ENCODE measurements at places on chromosomes 2 and 18. TPM values are rescaled to one million over a fixed set of nuclear protein-coding genes. Genes with fewer than 3 reads are reported as not detected.

DHRS9 gene
- total RNA-seq = 0.74 TPM

GRCh38 chr18:32975163-32975436, 202.3 kb upstream of the KLHL14 start:
- no peak for DNase-seq

RAD51AP2 gene
- total RNA-seq = 0.10 TPM

DNA sequence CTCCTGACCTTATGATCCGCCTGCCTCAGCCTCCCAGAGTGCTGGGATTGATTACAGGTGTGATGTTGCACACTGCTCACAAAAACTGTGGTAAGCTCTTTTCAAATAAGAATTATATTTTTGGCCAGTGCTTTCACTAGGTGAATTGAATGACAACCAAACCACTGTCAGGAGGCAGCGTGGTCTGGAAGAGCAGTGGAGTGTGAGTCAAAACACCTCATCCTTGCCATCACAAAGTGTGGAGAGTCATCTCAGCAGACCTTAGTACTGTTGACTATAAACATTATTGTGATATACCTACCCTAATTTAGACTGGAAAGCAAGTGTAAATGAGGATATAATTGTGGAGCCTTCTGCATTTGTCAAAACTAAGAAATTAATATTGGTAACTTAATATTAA, 61.3 kb downstream of the UBE2E3 start:
- no peak for DNase-seq

MOGAT1 gene
- total RNA-seq = 0.25 TPM

WDSUB1 gene
- total RNA-seq = 12.1 TPM

DNA sequence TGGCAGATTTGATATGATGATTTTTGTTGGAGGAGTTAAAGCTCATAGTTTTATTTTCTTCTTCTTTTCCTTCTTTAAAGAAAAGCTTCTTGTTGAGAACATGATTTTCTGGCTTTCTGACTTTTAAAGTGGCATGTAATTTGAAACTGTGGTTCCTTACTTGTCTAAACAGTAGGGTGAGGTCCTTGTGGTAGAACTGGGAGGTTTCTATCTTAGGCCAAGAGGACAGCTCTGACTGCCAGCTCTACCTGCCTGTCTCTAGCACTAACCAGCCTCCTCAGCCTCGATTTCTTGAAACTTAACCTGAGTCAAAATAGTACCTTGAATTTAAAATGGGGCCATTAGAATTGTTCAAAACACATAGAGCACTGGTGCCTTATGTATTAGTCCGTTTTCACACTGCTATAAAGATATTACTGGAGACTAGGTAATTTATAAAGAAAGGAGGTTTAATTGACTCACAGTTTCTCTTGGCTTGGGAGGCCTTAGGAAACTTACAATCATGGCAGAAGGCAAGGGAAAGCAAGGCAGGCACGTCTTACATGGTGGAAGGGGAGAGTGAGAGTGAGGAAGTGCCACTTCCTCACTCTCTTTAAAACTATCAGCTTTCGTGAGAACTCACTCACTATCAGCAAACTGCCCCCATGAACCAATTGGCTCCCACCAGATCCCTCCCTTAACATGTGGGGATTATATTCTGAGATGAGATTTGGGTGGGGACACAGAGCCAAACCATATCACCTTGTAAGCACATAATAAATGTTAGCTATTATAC, 119.0 kb downstream of the CERS6 start:
- no peak for DNase-seq

- no peak for DNase-seq
Observed at GRCh38 chr2:188701836-188702235, 272.3 kb upstream of the COL3A1 start.

GRCh38 chr2:207897541-207898353, 127.6 kb downstream of the PLEKHM3 start:
- DNase-seq = no peak
